ENCODE measurements at places on chromosomes 4 and X.

- no peak for DNase-seq
Observed at GRCh38 chrX:129723511-129723910, 15.3 kb upstream of the XPNPEP2 start.

- no peak for DNase-seq
Observed at GRCh38 chrX:12975991-12976558, 1.2 kb downstream of the TMSB4X start.

DNA sequence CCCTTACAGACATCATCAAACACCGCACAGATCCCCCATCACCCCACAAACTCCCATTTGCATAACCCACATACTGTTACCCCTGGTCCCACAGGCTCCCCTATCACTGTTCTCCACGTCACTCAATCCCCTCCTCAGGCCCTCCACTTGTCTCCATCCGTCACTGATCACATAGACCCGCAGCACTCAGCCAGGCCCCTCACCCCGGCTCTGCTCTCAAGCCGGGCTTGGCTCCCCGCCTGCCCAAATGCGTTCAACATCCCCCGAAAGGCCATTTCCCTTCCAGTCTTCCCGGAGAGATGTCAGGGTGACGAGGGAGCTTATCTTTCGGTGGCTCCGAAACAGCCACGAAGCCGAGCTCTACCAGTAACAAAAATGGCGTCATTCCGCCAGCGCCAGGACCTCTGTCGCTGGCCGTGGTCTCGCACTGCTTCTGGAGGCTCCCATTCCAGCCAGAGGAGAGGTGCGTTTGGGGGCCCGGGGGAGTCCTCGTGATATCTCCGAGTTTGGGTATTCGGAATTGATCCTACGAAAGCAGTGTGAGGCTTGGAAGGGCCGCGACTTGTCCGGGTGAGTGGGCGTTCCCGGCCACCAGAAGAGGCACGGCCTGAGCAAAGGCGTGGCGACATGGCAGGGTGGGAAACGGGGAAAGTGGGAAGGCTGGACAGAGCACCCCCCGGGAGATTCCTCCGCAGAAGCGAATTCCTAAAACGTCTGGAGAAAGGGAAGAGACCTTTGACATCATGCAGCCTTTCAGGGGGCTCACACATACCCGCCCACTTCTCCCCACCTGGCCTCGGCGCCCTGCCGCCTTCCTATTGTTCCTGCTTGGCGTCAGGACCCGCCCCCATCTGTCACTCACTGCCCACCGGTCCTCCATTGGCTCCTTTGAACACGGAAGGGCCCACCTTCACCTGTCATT lies at the start of gene ZNF630:
Gene ZNF630 (minus strand): TSS at position 577 of the 922 bp plus-strand sequence. CDS start 4,754 bp downstream, outside the sequence.
- DNase-seq: peak; percentile 32

- DNase-seq: no peak
Observed at GRCh38 chr4:13542577-13543031, 1.7 kb downstream of the NKX3-2 start.

GRCh38 chr4:101458914-101459313 lies 111.6 kb upstream of the PPP3CA start:
- no peak for DNase-seq

GRCh38 chrX:103722505-103722904 lies 11.8 kb downstream of the TMEM31 start:
- DNase-seq: no peak

DNA sequence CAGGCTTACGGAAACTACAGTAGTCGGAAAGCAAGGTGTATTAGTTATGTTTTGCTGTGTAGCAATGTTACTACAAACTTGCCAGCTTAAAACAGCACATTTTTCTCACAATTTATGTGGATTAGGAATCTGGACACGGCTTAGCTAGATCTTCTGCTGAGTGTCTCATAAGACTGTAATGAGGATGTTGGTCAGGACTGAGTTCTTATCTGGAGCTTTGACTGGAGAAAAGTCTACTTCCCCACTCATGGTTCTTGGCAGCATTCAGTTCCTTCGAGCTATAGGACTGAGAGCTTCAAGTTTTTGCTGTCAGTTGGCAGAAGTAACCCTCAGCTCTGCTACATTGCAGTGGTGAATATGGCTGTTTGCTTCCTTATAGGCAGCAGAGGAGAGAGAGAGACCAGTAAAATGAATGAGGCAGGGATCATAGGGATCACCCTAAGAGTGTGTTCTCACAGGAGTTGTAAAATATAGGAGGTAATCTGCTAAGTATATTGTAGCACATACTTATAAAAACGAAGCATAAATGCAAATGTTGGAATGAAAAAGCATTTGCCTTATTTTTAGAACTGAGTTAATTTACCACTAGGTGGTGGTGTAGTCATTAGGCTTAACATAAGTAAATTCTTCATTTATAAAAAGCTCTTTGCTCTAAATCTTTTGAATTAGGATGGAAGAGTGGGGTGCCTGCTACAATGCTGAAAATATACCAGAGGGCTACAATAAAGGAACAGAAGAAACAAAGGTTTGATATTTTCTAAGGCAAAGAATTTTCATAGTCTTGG lies 38.6 kb downstream of the ALG13 start:
- DNase-seq: no peak

- no peak for DNase-seq
Observed at GRCh38 chr4:24210332-24210902, 320.6 kb upstream of the PPARGC1A start.

GRCh38 chr4:12239897-12240636 lies 811.4 kb upstream of the HS3ST1 start:
- DNase-seq: no peak

DNA sequence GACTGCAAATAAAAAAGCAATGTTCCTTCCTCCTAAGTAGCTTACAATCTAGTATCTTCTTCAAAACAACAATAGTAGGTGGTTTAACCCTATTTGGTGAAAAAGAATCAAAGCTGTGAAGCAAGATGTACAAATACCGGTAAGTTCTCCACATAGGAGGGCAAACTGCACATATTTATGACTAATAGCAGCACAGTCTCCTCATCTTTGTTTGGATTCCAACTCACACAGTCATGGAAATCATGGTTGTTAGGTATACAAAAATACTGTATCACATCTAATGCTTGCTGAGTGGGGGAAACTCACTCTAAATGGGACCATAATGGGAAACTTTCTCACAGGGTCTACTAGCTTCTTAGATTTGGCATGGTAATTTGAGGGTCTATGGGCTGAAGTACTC lies 597.2 kb downstream of the INPP4B start:
- no peak for DNase-seq

DNA sequence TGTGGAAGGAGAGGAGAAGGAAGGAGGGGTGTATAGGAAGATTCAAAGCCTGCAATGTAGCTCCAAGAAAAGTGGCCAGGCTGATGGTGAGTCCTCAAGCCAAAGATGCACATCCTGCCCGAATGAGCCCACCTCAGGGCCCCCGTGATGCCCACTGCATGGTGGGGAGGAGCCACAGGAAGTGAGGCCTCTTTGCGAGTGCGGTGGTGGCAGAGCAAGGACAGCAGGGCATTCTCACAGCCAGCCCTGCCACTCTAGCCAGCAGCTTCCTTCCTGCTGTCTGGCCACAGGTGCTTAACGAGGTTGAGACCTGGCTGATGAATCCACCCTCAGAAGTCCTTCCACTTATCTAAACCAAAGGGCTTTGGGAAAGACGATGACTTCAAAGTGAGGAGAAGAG lies 55.8 kb downstream of the BCOR start:
- no peak for DNase-seq

DNA sequence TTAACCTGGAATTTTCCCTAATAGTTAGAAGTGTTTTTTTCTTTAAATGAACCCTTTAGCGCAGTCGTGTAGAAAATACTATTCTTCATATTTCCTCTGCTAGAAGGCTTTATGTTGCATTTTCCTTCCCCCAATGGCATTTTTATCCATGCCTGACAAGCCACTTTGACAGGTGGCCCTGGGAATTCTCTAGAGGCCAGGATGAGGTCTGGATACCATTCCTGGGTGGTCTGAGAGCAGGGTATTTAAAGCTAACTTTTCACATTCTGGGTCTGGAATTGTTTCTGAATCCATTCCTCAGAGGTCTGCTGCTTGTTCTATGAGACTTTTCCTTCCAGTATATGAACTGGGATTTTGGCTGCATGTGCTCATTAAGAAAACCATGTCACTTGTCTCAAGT lies 31.2 kb upstream of the PDGFRA start:
- no peak for DNase-seq

- no peak for DNase-seq
Observed at GRCh38 chrX:121161501-121161933, 114.1 kb downstream of the GLUD2 start.

- DNase-seq: no peak
Observed at GRCh38 chrX:38657562-38657961, 96.2 kb downstream of the TSPAN7 start.

Measured in activated T-cell treated with anti-CD3 and anti-CD28 coated beads for 1 hour (primary cell).